ENCODE measurements at places on chromosomes 1 and 21.
A peak's percentile ranks its signal among the peaks of the same experiment; 100 is the strongest.

DNA sequence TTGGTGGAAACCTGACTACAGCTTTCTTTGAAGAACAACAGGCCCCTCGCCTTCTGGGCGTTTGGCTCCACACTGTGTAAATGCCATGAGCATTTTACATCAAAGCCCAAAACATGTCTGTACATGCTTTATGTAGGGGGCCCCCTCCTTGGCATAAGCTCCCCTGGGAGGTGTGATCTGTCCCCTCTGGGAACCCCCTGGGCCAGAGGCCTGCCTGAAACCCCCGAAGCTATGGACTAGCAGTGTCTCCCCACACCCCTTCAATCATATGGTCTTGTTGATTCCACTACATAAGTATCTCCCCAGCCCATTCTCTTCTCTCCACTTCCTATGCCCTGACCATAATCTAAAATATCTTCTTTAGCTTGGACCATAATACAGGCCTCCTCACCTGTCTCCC, 241.5 kb downstream of the C1orf94 start:
- no peaks in the 10 kb centered on the region for H3K36me3 ChIP-seq
- no peaks in the 10 kb centered on the region for H3K4me1 ChIP-seq
- H3K4me3 ChIP-seq, result no peak overlapping the region
- DNase-seq, result no peak

GRCh38 chr1:16145030-16145661, 10.7 kb downstream of the EPHA2 start:
- no peak for DNase-seq
- H3K4me3 ChIP-seq, result no peak overlapping the region
- peaks cover 12% of the 10 kb centered on the region for H3K27me3 ChIP-seq
- no peak overlapping the region for H3K27ac ChIP-seq
- H3K36me3 ChIP-seq, result no peaks in the 10 kb centered on the region
- peaks cover 1% of the 10 kb centered on the region for H3K4me1 ChIP-seq

- H3K27me3 ChIP-seq, result no peaks in the 10 kb centered on the region
- peaks cover 69% of the 10 kb centered on the region for H3K36me3 ChIP-seq
- peaks cover 3% of the 10 kb centered on the region for H3K4me1 ChIP-seq
- no peak overlapping the region for H3K27ac ChIP-seq
- no peak for DNase-seq
- no peak overlapping the region for H3K4me3 ChIP-seq
These were observed 12.4 kb downstream of the ACBD6 start for GRCh38 chr1:180489976-180490375.

- no peak overlapping the region for H3K27ac ChIP-seq
- no peak for DNase-seq
- no peaks in the 10 kb centered on the region for H3K36me3 ChIP-seq
- H3K4me3 ChIP-seq, result no peak overlapping the region
These were observed 481.7 kb upstream of the NR5A2 start for GRCh38 chr1:199545780-199546179.

- H3K4me1 ChIP-seq, result no peaks in the 10 kb centered on the region
- no peak for DNase-seq
- no peak overlapping the region for H3K27ac ChIP-seq
- H3K27me3 ChIP-seq, result no peaks in the 10 kb centered on the region
- H3K4me3 ChIP-seq, result no peak overlapping the region
- no peaks in the 10 kb centered on the region for H3K36me3 ChIP-seq
These were observed 12.0 kb upstream of the PCBP3 start for GRCh38 chr21:45631540-45631939.

- no peaks in the 10 kb centered on the region for H3K36me3 ChIP-seq
- peaks cover 12% of the 10 kb centered on the region for H3K4me1 ChIP-seq
- H3K27me3 ChIP-seq, result no peaks in the 10 kb centered on the region
- DNase-seq, result no peak
- no peak overlapping the region for H3K4me3 ChIP-seq
- no peak overlapping the region for H3K27ac ChIP-seq
These were observed 5.5 kb downstream of the SWT1 start for GRCh38 chr1:185162491-185162890.

GRCh38 chr1:31977385-31978131, 36.1 kb upstream of the KHDRBS1 start:
- no peak overlapping the region for H3K27ac ChIP-seq
- H3K27me3 ChIP-seq, result no peaks in the 10 kb centered on the region
- H3K4me3 ChIP-seq, result no peak overlapping the region

DNA sequence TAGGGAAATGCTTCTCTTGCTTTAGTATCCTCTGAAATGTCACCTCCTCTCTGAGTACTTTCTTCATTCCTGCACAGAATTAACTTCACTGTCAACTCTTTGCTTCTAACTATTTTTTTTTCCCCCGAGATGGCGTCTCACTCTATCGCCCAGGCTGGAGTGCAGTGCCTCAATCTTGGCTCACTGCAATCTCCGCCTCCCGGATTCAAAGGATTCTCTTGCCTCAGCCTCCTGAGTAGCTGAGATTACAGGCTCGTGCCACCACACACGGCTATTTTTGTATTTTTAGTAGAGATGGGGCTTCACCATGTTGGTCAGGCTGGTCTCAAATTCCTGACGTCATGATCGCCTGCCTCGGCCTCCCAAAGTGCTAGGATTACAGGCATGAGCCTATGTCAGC, 1.4 kb upstream of the PLPP3 start:
- H3K4me3 ChIP-seq, result no peak overlapping the region
- no peaks in the 10 kb centered on the region for H3K36me3 ChIP-seq
- no peak overlapping the region for H3K27ac ChIP-seq
- H3K27me3 ChIP-seq, result peaks cover 3% of the 10 kb centered on the region

DNA sequence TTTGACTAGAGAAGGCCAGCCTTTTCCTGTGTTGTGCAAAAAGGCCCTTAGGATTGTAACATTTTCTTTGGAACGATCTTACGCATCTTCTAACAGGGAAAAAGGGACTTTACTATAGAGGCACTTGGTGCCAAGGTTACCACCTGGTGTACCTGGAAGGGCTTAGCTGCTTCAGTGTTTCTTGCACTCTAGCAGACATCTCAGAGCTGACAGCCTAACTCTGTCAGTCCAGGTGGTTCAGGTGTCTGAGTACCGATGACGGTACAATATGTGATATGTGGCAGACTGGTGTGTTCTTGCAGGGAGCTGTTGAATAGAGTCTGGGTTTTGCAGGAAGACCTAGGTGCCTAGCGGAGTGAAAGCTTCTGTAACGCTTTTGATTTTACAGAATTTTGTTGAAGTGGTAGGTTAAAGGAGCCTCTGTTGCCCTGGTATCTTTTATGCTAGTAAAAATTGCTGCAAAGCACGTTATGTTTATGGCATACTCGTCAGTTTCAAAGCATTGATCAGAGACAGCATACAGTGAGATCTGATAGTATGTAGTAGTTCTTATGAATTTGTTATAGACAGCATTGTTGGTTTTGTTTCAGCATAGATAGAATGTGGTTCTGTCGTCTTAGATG, 1.4 kb downstream of the MAGI3 start:
- H3K4me1 ChIP-seq, result peaks cover 46% of the 10 kb centered on the region
- DNase-seq, result no peak
- H3K27ac ChIP-seq, result no peak overlapping the region
- no peaks in the 10 kb centered on the region for H3K36me3 ChIP-seq
- peak overlapping the region; percentile 64 for H3K4me3 ChIP-seq
- H3K27me3 ChIP-seq, result no peaks in the 10 kb centered on the region

GRCh38 chr1:231803353-231803752, 176.8 kb downstream of the DISC1 start:
- no peak overlapping the region for H3K4me3 ChIP-seq
- H3K4me1 ChIP-seq, result no peaks in the 10 kb centered on the region
- no peaks in the 10 kb centered on the region for H3K36me3 ChIP-seq

GRCh38 chr1:205512059-205513045, 7.9 kb downstream of the CDK18 start:
- H3K4me1 ChIP-seq, result no peaks in the 10 kb centered on the region
- DNase-seq, result no peak
- H3K36me3 ChIP-seq, result no peaks in the 10 kb centered on the region

DNA sequence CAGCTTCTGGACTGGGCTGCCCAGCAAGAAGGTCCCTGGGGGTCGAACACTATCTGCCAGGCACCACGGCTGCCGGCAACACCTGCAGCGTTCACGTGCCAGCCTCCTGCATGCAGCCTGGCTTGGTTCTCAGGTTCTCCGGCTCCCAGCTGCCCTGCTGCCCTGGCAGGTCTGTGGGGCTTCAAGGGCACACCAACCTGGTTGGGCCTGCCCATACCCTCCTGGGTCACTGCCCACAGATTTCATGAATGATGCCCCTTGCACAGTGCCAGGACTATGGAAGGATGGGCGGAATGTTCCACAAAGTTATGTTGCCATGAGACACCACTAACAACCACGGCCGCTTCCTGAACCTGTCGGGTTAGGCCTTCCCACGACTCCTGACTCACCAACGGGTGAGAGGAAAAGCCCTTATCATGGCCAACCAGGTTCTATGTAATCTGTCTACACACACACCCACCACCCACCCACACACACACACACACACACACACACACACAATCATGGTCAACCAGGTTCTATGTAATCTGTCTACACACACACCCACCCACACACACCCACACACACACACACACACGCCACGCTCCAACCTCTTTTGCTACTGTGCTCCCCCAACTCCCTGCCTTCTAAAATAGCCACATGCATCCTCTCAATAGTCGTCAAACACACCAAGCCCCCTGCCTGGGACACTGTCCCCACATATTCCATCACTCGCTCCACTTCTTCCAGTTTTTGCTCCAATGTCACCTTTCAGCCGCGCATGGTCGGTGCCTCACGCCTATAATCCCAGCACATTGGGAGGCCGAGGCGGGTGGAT, 32.2 kb downstream of the HSPG2 start:
- no peak for DNase-seq
- no peak overlapping the region for H3K4me3 ChIP-seq
- no peaks in the 10 kb centered on the region for H3K27me3 ChIP-seq
- no peaks in the 10 kb centered on the region for H3K36me3 ChIP-seq

- no peaks in the 10 kb centered on the region for H3K4me1 ChIP-seq
- DNase-seq, result no peak
- no peaks in the 10 kb centered on the region for H3K27me3 ChIP-seq
- H3K4me3 ChIP-seq, result no peak overlapping the region
These were observed 86.5 kb downstream of the VPS13D start for GRCh38 chr1:12316331-12316730.

- no peak overlapping the region for H3K27ac ChIP-seq
- H3K4me1 ChIP-seq, result no peaks in the 10 kb centered on the region
- no peak for DNase-seq
- peaks cover 33% of the 10 kb centered on the region for H3K27me3 ChIP-seq
These were observed 89.3 kb downstream of the PAX7 start for GRCh38 chr1:18719786-18720451.

GRCh38 chr1:91007827-91008226, 14.0 kb downstream of the ZNF644 start:
- H3K36me3 ChIP-seq, result peaks cover 18% of the 10 kb centered on the region
- no peak for DNase-seq
- peaks cover 10% of the 10 kb centered on the region for H3K4me1 ChIP-seq
- H3K4me3 ChIP-seq, result no peak overlapping the region

GRCh38 chr1:26478159-26478558, 5.9 kb downstream of the HMGN2 start:
- peaks cover 21% of the 10 kb centered on the region for H3K4me1 ChIP-seq
- no peak for DNase-seq
- H3K4me3 ChIP-seq, result no peak overlapping the region
- H3K36me3 ChIP-seq, result peaks cover 53% of the 10 kb centered on the region
- no peak overlapping the region for H3K27ac ChIP-seq

DNA sequence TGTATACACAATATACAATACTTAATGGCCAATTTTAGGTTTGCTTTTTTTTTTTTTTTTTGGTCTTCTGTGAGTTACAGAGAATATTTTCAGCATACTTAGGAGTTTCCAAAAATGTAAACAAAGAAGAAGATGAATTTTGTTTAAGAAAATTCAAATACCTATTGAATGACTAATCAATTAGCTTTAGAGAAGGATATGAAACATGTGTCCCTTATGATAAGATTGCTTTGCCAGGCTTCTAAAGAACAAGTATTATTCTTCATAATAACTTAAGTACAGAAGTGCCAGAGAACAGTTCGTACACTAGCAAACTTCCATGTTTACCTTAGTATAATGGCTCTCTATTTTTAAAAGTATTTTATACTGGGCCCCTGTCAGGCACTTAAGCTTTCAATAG, 1191.0 kb upstream of the NCAM2 start:
- no peaks in the 10 kb centered on the region for H3K27me3 ChIP-seq
- no peak overlapping the region for H3K27ac ChIP-seq
- H3K4me1 ChIP-seq, result no peaks in the 10 kb centered on the region
- H3K36me3 ChIP-seq, result no peaks in the 10 kb centered on the region
- H3K4me3 ChIP-seq, result no peak overlapping the region

GRCh38 chr1:76336931-76337371, 262.4 kb downstream of the ST6GALNAC3 start:
- no peak overlapping the region for H3K4me3 ChIP-seq
- no peaks in the 10 kb centered on the region for H3K36me3 ChIP-seq

Data from DND-41 (cell line).